ENCODE measurements at places on chromosomes 5 and 9.

DNA sequence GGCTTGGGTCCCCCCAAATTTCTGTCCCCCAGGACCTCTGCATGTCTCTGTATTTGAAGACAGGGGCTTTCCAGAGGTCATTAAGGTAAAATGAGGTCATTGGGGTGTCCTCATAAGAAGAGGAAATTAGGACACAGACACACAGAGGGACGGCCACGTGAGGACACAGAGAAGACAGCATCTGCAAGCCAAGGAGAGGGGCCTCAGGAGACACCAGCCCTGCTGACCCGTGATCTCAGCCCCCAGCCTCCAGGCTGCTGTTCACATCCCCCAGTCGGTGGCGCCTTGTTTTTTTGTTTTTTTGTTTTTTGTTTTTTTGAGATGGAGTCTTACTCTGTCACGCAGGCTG is 1.2 kb upstream of the CCDC183 start:
- DNase-seq, result no peak

- DNase-seq, result no peak
Measured at GRCh38 chr9:3403315-3403714, 122.5 kb downstream of the RFX3 start.

DNA sequence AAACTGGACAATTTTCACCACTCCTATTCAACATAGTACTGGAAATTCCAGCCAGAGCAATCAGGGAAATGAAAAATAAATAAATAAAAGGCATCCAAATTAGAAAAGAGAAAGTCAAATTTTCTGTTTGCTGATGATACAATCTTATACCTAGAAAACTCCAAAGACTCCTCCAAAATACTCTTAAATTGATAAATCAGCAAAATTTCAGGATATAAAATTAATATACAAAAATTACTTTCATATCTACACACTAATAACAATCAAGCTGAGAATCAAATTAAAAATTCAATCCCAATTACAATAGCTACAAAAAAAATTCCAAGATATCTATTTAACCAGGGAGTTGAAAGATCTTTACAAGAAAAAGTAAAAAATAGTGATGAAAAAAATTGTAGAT is 651.9 kb downstream of the DTWD2 start:
- no peak for DNase-seq

- no peak for DNase-seq
Measured at GRCh38 chr5:172743112-172743959, 27.7 kb downstream of the DUSP1 start.

GRCh38 chr5:31124026-31124425 is 69.5 kb upstream of the CDH6 start:
- DNase-seq, result no peak

DNA sequence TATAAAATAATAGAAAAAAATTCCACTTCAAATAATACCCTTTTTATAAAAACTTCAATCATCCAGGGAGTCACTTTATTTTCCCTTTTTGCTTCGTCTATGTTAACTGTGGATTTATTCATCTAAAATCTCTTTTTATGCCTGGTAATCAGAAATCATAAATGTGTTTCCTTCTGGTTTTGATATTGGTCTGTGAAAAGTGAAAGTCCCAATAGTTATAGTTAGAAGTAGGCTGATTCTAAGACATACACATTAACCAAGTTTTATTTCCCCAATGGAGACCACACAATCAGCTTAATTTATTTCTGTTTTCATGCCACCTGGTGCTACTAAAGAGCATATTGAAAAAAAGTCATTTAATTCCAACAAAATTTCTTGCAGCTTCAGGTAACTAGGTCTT is 45.7 kb downstream of the ZNF474 start:
- DNase-seq, result no peak

DNA sequence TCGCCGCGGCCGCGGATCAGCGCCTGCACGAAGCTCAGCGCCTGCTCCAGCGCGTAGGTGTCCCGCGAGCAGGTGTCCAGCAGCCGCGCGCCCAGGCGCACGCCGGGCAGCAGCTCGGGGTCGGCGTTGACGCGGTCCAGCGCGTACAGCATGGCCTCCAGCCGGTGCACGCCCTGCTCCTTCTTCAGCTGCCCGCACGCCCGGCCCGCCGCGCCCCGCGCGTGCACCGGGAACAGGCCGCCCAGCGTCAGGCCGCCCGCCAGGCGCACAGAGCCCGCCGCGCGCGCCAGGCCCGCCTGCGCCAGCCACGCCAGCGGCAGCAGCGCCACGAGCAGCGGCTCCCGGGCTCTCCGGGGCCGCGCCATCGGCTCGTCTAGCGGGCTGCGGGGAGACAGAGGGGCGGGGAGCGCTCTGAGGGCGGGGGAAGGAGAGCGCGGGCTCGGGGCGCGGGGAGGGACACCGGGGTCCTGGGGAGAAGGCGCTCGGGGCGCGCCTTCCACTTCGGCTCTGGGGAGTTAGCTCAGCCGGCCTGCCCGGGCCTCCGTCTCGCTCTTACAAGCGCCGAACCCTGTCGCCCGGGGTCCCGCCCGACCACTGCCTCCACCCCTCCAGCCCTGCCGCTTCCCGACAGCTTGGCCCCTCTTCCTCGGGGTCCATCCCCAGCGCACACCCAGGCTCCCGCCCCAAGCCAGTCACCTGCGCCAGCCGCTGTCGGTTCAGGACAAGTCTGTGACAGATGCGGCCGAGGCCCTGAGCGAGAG is at the start of gene GRM6:
Gene GRM6 (minus strand): TSS at position 741 of the 761 bp plus-strand sequence. CDS start 376 bp downstream, at position 365.
- DNase-seq, result no peak

DNA sequence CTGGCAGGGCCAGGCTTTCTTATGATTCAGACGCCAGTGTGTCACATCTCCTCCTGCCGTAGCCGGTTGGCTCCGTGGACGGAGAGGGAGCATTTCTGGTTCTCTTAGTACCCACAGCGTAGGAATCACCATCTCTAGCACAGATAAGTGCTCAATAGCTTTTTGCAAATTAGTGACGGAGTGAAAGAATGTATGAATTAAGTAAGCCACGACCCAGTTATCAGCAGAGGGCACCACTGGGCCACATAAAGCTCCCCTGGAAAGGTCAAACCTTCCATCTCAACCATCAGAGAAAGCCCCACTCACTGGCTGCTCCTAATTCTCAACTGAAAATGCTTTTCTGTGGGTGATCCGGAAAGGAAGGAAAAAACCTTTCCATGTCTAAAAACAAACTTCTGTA is 317.0 kb upstream of the ADCY2 start:
- DNase-seq, result no peak

DNA sequence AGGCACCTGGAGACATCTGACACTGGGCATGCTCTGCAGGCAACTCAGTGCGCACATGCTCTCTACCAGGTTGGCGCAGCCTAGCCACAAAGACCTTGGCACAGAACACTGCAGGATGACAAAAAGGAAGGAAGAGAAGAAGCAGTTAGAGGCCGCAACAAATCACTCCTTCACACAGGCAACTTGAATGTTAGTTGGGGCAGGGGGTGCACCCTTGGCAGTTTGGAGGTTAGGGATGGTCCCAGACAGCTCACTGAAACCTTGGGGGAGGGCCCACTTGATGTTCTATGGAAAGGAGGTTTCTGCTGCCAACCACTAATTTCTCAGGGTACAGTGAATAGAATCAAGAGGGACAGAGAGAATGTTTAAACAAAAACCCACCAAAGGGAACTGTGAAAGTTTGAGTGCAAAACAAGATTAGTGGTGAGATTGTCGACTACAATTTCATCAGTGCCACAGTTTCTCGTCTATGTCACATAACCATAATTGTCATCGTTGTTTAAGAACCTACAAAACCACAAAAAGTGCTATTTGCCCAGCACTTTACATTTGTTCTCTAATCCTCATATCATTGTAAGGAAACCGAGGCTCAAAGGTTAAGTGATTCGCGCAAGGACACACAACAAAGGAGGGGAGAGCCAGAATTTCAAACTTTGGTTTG is 48.7 kb downstream of the FBXW11 start:
- no peak for DNase-seq

DNA sequence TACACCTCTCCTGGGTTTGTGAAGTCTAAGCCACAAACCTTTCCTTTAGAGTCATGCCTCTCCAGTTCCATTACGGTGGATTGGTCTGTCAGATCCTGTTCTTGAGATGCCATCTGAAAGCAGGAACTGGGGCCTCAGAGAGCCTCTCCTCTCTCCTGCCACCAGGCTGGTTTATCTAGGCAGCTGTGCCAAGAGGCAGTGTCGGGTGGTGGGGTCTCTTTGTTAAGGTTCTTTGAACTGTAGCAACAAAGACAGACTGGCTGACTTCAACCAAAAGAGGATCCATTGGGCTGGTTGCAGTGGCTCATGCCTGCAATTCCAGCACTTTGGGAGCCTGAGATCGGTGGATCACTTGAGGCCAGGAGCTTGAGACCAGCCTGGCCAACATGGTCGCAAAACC is 66.0 kb upstream of the ANGPTL2 start:
- no peak for DNase-seq

- DNase-seq, result no peak
Measured at GRCh38 chr9:91992461-91993041, 42.5 kb upstream of the ROR2 start.

DNA sequence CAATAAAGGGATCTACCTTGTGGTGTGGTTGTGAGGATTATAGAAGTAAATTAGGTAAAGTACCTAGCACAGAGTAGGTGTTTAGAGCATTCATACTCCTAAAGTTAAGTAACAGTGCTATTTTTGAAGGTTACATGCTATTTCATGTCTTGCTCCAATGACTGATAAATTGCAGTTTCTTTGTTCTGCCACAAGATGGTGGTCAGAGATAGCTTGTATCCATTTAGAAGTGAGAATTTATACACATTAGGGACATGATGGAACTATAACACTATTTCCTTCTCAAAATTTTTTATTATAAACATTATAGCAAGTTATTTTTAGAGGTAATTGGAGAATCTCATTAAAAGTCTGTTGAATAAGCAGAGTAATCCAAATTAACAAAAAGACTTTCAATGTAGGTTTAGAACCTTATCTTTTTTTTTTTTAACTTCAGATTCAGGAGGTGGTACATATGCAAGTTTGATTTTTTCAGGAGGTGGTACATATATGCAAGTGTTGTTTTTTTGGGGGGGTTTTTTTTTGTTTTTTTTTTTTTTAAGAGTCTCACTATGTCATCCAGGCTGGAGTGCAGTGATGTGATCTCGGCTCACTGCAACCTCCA is 17.1 kb downstream of the MTREX start:
- no peak for DNase-seq

- no peak for DNase-seq
Measured at GRCh38 chr9:33435821-33436277, 11.5 kb downstream of the AQP3 start.

DNA sequence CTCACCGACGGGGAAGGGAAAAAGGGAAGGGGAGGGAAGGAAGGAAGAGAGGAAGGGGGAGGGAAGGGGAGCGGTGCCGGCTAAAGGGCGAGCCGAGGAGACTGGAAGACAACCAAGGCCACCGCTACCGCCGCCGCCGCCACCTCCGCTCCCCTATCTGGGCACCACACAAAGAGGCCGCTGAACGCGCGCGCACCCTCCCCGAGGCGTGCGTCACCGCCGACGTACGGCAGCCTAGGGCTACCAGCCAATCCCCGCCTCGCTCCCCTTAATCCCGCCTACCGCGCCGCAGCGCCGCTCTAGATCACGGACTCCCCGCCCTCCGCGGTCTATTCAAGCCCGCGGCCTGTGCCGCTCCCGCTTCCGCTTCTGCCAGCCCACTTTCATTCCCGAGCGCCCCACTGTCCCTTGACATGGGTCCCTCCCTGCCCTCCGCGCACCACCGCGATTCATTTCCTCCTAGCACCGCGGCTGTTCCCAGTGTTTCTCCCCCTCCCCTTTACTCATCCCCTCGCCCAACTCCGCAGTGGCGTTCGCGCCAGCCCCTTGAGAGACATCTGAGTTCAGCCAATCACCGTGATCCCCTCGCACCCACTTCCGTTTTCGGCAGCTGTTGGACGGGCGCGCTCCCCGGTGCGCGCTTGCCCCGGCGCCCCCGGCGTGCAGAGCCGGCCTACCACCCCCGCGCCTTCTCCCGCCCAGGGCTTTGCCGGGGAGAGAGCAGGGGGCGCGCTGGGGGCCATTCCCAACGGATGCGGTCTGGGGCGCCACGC is at the start of gene HNRNPA0:
Gene HNRNPA0 (minus strand): TSS at position 176 of the 773 bp plus-strand sequence. CDS start 297 bp downstream, outside the sequence.
- DNase-seq, result peak; percentile 96

DNA sequence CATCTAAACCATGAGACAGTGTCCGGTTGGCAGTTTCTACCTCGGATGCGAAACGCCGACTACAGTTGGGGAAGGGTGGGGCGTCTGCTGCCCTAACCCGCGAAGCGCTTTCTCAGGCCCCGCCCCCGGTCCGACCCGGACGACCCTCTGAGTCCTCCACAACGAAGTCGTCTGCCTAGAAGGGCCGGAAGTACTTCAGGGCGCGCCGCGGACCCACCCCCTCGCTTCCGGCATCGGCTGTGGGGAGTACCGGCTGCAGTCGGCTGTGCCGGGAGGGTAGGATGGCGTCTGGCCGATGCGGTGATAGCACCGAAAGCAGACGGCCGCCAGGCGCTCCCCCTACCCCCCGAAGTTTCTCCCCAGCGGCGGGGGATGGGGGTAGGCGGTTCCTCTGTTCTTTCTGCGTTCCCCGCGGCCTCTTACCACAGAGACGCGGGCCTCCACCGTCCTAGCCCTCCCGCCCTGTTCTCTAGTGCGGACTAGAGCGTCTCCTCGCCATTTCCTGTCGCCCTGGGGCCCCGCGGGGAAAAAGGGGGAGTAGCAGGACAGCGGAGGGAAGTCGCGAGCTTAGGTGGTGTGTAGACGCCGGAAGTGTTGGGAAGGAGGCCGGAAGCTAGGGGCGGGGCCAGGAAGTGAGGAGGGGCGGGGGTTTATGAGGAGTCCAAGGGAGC is at the start of gene TRIM41:
Gene TRIM41 (plus strand): TSS at position 224 of the 671 bp plus-strand sequence. CDS start 719 bp downstream, outside the sequence.
- peak; percentile 95 for DNase-seq

GRCh38 chr9:70477146-70477745 is 62.8 kb upstream of the KLF9 start:
- no peak for DNase-seq

- no peak for DNase-seq
Measured at GRCh38 chr5:36158144-36158543, 6.2 kb downstream of the SKP2 start.

DNA sequence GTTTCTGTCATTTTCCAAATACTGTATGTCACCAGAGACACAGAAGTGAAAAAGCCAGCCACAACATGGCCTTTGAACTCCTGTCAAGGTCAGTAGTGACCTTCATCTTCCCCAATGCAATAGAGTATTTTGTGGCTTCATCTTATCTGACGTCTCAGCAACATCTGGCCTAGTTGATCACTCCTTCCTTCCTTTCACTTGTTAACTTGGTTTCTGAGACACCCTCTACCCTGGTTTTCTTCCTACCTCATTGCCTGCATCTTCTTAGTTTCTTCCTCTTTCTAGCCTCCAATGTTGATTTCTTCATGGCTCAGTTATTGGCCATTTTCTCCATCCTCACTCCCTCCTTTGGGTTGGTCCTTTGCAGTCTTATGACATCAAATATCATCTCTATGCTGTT is 36.3 kb downstream of the GLIS3 start:
- no peak for DNase-seq

All from effector CD4-positive, alpha-beta T cell (primary cell).